NCI-H524 treated with DMSO at 0.1 percent for 48 hours (cell line): ENCODE measurements at places on chromosomes 4 and X.

DNA sequence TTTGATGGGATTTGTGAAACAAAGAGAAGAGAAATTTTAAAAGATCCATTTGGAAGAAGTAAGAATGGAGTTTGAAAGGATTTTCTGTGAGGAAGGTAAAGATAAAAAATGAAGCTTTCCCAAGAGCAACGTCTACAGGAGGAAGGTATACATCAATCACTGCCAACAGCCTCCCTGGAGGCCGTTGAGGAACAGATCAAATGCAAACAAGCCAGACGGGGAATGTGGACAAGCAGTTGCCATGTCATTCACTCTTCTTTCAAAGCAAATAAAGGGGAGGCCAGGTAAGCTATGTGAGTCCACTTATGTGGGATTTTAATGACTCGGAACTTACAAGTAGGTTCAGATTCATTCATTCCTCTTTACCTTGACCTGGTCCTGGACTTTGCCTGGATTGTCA lies 1020.5 kb upstream of the AGA start:
- DNase-seq, result no peak

DNA sequence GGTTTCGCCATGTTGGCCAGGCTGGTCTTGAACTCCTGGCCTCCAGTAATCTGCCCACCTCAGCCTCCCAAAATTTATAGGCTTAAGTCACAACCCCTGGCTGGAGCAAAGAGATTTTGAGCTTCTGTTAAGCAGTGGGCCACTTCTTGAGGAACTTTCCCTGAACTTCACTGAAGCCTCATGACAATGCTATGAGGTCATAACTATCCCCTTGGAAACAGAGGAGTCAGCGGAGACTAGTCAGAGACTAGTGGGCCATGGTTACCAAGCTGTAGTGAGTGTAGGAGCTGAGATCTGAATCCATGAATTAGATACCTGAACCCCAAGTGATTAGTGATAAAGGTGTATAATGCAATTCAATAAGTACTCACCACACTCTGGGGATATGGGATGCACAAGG lies 145.1 kb upstream of the MSX1 start:
- DNase-seq, result no peak

DNA sequence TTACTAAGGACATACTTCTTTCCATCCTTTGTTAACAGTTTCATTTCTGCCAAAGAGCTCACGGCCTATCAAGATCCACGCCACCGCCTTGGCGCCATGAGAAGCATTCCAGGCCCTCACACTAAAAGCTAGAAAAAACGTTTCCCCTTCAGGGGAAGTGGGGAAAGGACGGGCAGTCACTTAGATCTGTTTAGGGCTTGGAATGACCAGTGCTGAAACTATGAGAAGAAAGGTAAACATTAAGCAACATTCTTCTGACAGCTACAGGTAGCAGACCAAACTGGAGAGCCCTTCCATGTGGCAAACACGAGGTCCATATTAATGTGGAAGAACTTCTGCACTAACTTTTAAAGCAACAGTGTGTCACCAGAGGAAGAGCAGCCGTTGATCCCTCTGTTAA lies 146.7 kb downstream of the SH3KBP1 start:
- no peak for DNase-seq

- no peak for DNase-seq
These were observed 25.8 kb upstream of the RPL39 start for GRCh38 chrX:119817130-119817690.

GRCh38 chrX:148459343-148459742 lies 41.1 kb upstream of the AFF2 start:
- DNase-seq, result no peak

- no peak for DNase-seq
These were observed 625.1 kb upstream of the TENM3 start for GRCh38 chr4:181618038-181618618.

DNA sequence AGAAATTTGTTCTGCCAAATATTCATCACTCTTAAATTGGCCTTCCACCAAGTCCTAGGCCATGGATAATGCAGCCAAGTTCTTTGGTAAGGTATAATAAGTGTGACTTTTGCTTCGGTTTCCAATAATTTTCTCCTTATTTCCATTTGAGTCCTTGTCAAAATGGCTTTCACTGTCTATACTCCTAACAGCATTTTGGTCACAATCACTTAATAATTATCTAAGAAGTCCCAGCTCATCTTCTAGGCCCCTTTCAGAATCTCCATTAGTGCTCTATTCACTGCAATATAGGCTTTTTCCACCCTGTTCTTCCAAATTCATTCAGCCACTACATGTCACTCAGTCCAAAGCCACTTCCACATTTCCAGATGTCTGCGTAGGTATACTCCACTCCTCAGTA lies 51.0 kb upstream of the SPIN4 start:
- no peak for DNase-seq

DNA sequence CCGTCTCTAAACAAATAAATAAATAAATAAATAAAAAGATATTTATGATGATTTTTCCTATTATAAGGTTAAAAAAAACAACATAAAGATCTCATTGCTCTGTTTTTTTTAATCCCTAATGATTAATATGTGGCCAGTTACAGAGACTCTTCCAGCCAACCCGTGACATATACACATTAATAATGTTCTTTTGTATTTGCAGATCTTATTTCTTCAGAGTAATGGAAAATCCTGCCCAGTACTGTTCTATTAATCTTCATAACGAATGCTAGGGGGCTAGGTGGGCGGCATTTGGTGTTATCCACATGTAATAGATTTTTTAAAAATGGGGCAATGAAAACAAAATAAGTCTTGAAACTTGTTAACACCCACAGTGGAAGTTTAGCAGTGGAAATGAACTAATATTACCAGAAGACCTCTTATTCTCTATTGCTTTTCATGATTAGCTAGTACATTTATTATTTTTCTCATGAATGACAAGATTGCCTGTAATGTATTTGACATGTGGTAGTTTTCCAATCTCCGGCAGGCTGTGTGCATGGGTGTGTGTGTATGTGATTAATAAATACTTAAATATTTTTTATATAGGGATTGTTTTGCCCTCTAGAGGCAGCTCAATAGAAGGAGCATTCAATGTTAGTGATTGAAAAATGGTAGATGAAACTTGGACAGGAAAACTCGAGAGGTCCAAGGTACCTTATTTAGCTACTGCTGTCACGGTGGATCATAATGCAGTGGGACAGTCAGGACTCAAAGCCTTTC lies 457.4 kb downstream of the IL1RAPL1 start:
- peak; percentile 15 for DNase-seq

GRCh38 chr4:40280586-40280985 lies 54.5 kb upstream of the CHRNA9 start:
- no peak for DNase-seq

GRCh38 chr4:143207555-143207954 lies 22.8 kb downstream of the USP38 start:
- DNase-seq, result no peak

- no peak for DNase-seq
These were observed 18.0 kb upstream of the TBC1D14 start for GRCh38 chr4:6891436-6892170.

DNA sequence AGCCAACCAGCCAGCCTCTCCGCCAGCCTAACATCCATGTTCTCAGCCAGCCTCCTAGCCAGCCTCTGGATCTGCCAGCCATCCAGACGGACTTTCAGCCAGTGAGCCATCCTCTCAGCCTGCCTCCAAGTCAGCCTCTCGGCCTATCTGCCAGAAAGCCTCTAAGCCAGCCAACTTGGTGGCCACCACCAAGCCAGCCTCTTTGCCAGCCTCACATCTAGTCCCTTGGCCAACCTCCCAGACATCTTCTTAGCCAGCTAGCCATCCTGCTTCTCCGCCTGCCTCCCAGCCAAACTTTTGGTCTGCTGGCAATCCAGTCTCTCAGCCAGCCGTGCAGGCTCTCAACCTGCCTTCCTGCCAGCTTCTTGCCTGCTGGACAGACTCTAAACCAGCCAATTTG lies 16.4 kb upstream of the ARAP2 start:
- DNase-seq, result no peak

GRCh38 chr4:153465140-153465539 lies 1.0 kb upstream of the TMEM131L start:
- DNase-seq, result no peak

DNA sequence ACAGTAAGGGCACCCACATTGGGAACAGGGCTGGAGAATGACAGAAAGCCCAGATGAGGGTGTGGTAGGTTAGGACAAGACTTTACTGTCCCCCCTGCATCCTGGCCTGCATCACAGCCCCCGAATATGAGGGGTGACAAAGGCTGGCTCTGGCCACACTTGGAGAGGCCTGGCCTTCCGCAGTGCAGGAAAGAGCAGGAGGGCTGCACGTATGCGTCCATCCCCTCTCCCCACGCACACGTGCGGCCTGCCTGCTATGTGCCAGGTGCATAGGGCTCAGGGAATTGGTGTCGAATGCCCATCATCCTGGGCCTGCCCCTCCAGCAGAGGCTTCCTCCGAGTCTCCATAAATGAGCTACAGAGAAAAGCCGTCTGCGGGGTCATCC lies 80.5 kb downstream of the ABLIM2 start:
- DNase-seq, result no peak

- DNase-seq, result no peak
These were observed 38.8 kb downstream of the MGARP start for GRCh38 chr4:139241086-139241783.

GRCh38 chrX:115284877-115285276 lies 4.6 kb upstream of the LUZP4 start:
- no peak for DNase-seq

DNA sequence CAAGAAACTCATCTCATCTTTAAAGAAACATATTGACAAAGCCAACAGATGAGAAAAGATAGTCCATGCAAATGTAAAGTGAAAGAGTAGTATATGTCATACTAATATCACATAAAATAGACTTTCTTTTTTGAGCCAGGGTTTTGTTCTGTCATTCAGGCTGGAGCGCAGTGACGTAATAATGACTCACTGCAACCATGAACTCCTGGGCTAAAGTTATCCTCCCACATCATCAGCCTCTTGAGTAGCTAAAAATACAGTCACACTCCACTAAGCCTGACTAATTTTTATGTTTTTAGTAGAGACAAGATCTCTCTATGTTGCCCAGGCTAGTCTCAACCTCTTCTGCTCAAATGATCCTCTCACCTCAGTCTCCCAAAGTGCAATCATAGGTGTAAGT lies 51.8 kb upstream of the TRAM1L1 start:
- DNase-seq, result no peak

DNA sequence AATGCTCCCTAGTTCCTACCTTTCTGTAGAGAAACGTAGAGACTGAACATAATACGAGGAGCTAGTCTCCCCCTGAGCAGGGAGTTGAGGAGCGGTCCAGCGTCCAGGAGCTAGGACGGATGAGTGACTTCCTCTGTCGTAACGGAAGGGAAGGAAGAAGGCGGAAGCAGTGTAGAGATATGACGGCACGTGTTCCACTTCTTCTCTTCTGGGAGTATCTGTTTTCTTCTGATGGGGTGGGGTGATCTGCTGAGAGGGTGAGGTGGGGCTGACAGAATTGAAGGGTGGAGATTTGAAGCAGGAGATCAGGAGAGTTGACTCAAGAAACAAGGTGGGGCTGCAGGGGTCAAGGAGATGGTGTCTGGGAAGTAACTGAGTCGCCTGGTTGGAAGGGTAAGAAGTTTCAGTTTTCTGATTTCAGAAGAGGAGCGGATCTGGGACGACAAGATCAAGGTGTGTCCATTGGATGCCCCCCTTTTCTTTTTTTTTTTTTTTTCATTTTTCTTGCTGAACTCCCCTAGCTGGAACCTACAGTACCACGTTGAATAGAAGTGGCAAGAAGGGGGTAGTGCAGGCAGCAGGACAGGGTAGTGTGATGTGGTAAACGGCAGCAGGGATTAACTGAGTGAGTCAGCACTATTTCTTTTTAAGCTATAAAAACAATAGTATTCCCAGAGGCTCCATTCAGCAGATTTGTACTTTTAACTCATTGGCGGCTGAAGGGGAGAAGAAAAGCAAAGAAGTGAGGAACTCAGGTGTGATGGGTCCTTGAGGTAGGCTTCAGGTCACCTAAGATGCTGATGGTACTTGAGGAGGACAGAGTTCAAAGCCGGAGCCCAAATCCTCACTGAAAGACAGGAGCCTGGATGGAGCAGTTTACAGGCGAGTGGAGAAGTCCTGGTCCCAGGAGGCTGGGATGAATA lies 50.8 kb upstream of the SETD7 start:
- no peak for DNase-seq

DNA sequence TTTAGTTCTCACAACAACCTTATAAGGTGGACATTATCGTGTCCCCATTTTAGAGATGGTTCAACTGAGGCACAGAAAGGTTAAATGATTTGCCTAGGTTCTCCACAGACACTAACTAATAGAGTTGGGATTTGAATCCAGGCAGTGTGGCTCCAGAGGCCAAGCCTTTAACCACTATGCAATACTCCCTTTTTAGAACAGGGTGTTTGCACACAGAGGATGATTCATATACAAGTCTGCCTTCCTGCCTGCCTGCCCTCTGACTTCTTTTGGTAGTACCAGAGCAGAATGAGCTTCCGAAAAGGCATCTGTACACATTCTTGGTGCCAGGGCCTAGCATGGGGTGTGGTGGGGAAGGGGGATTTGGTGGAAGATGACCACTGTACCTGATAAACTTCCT lies 150.8 kb upstream of the ARHGEF9 start:
- DNase-seq, result no peak

GRCh38 chr4:7070729-7071511 lies 3.1 kb upstream of the GRPEL1 start:
- peak; percentile 61 for DNase-seq

GRCh38 chrX:150934453-150934852 lies 36.0 kb upstream of the CD99L2 start:
- DNase-seq, result no peak

GRCh38 chr4:96913441-96914080 lies 1073.7 kb downstream of the PDHA2 start:
- no peak for DNase-seq

DNA sequence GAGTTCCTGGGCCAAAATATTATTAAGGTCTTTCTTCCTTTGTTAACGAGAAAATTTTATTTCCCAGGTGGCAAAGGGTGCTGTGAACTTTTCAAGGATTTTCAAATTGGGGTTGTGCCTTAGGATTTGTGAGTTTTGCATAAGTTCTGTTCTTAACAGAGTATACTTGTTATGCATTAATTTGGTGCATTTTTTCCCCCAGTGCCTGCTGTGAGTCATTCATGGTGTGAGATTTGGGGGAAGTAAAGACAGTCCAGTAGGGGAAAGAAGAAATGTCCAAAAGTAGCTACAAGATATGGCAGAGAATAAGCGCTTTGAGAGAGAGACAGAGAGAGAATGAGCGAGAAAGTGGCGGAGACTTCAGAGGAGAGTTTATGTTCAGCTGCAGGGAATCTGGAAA lies 239.2 kb downstream of the ARHGAP10 start:
- no peak for DNase-seq

GRCh38 chrX:39726771-39727170 lies 371.0 kb downstream of the BCOR start:
- peak; percentile 72 for DNase-seq

DNA sequence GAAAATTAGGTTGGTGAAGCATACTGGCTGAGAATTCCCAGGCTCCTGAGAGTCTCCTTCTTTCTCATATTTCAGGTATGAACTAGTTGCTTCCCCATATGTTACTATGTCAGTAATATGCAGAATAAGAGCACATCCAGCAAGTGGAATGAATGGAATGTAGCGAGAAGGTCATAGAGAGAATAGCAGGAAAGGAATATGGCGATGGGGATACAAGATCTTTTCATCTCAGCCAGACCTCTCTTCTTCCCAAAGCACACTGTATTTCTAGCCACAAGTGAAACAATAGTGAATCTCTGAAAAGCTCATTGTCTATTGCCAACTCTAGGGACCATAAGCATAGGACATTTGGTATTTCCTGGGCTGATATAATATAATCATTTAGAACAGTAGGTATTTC lies 54.6 kb upstream of the MMAA start:
- no peak for DNase-seq

GRCh38 chr4:40200875-40201801 lies 4.3 kb downstream of the RHOH start:
- DNase-seq, result no peak

GRCh38 chrX:101605146-101605545 lies 12.7 kb downstream of the ARMCX6 start:
- no peak for DNase-seq
